ENCODE measurements at places on chromosomes 3 and 15.

- DNase-seq: no peak
These were observed 673 bp upstream of the HCLS1 start for GRCh38 chr3:121661376-121661775.

DNA sequence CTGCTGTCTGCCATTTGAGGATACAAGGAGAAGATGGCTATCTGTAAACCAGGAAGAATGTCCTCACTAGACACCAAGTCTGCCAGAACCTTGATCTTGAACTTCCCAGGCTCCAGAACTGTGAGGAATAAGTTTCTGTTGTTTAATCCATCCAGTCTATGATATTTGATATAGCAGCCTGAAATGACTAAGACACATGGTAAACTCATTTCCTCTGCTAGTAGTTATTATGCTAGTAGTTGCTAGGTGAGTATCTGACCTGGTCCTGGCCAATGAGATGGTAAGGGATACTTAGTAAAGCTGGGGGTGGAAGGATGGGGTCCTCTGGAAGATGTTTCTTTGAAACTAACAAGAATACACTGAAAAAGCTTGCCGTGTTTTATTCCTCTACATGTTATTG, 280.7 kb upstream of the ARHGEF26 start:
- DNase-seq: no peak

DNA sequence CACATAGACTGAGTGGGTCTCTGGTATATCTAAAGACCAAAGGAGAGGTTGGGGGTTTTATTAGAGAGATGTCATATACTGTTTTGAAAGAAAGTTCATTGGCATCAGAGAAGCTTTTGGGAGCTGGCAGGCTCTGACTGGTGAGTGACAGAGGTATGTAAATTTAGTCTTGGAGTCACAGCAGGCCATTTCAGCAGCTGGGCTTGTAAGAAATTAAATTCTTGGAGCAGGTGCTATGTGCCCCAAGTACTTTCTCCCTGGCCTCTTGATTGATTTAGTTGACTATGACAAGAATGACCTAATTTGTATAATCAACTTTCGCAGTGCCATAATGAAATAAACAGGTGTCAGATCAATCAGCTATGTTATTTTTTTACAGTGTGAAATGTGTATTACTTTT, 47.8 kb upstream of the CDAN1 start:
- no peak for DNase-seq

GRCh38 chr3:4987538-4988296, 8.5 kb downstream of the BHLHE40 start:
- no peak for DNase-seq

DNA sequence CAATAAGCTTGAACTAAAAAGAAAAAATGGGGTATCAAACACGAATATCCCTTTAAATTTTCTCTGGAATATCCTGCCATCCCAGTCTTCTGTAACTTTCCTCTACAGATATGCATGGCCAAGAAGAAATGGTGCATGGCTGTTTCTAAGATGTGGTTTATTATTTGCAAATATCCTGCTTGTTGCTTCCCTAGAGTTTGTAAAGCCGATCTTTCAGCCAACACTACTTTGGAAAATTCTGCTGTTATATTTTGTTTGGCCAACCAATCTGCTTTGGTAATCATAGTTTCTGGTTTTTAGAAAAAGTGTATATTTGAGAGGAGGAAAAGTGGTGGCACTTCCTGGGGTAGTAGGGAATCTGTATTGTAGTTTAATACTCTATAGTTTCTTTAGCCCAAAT, 13.9 kb downstream of the PHLDB2 start:
- no peak for DNase-seq

DNA sequence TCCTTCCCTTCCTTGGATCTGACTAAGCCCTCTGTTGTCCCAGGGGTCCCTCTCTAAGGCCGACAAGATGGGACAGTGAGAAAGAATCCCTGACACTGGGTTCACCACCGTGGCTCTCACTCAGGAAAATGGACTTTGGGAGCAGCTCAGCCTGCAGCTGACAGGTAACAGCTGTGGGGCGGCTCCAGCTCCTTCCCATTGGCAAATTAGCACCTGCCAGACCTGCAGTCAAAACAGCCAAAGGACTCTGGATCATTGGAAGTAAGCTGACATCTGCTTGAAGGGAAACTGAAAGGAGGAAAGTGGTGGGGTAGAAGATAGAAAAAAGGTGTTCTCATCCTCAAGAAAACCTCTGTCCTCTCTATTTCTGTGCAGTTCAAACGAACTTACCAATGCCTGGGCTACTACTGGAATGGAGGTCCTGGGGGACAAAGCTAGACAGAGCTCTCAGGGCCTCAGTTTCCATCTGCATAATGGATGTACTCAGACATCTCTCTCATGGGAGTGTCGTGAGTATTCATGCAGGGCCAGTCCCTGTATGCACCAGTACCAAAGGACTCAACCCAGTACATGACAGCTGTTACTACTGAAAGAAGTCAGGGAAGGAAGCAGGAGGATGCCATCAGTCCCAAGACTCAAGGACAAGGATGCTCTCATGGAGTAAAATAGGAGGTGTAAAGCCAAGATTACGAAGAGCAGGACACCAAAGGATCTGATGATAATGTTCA, 53.6 kb upstream of the DCLK3 start:
- DNase-seq: no peak

DNA sequence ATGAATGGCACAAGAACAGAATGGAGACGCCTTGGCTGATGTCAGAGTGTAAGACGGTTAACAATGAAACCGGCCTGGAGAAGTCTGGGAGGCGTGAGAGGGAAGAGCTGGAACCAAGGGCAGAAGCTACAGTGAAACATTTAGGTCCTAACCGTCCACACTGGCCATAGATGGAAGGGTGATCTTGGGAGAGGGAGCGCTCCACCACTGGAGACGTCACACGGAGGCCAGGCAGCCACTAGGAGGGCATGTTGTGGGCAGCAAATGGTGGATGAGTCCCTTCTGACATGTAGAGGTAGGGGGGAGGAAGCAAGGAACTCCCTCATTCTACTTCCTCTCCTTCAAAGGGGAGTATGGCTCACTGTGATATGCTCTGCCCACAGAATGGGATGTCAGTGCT, 23.8 kb downstream of the FEM1B start:
- DNase-seq: no peak

DNA sequence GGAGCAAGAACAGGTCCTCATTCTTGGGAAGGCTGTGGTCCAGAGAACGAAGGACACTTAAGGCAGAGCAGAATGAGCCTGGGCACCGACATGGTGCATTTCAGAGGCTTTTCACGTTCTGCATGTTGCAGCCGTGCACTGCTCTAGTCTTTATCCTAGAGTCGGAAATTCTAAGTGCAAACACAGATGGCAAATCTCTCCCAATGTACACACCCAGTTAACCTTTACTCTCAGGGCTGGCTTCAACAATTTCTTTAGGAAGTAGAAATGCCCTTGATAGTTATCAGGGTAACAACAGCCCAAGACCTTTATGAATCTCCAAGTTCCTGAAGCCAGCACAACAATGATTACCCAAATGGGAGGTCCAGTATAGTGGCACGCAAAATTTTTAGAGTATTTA, 39.1 kb upstream of the LRTM1 start:
- no peak for DNase-seq
